ENCODE measurements at places on chromosomes 1 and 21.

GRCh38 chr1:215192306-215192705, 109.8 kb downstream of the KCNK2 start:
- no peak for DNase-seq

- no peak for DNase-seq
Measured at GRCh38 chr1:93033785-93034184, 45.3 kb upstream of the MTF2 start.

DNA sequence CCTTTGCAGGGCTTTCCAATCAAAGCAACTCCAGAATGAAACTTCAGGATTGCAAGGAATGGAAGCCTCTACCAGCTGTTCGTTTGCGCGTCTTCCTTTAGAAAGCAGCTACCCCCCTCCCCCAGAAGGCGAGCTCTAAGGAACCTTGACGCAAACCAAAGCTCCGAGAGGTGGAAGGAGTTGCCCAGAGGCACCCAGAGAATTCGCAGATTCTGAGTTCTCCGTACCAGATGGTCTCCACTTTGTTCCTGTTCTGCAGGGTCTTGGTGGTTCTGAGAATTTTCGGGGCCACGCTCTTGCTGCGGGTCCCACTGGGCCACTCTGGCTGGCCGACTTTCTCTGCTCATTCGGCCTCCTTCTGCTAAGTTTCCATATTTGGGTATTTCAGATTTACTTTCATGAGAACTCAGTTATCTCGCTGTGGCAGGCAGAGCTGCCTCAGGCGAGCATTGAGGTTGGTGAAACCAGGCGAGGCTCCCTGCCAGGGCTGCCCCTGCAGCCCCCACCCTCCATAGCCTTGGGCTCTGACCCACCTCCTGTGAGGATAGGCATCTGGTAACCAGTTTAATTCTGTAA, 801 bp downstream of the TRAF5 start:
- DNase-seq = no peak

- no peak for DNase-seq
Measured at GRCh38 chr1:70948396-70949017, 99.1 kb downstream of the PTGER3 start.

GRCh38 chr21:37294679-37295078, 27.5 kb upstream of the VPS26C start:
- no peak for DNase-seq

DNA sequence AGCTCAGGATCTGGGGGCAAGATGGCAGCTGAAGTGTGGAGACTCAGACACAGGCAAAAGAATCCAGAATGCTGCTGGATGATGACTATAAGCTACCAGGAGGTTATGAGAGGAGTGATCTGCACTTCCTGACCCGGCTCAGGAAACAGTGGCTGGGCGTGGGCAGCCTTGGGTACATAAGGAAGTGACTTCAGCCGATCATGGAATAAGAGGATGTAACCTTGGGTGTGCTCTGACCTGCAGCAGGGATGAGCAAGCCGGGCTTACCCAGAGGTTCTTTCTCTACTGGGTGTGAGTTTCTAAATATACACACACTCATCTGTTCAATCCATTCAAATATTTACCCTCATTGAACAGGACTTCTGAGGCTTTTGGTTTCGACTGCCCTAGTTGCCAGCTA, 62.7 kb downstream of the CD34 start:
- DNase-seq = no peak

DNA sequence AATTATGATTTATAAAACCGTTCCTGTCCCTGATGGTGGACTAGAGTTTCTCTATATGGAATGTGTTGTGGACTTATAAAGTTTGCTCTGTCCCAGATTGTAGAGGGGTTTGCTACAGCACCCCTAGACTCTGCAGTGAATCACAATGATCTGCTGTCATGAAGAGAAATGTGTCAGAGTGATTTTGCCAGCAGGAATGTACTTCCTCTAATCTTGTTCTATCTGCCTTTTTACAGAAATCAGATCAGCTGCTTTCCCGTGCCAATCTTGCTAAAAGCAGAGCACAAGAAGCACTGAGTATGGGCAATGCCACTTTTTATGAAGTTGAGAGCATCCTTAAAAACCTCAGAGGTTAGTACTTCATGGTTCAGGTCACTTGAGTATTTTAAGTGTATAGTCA, 52.0 kb downstream of the LAMC2 start:
- DNase-seq = no peak

DNA sequence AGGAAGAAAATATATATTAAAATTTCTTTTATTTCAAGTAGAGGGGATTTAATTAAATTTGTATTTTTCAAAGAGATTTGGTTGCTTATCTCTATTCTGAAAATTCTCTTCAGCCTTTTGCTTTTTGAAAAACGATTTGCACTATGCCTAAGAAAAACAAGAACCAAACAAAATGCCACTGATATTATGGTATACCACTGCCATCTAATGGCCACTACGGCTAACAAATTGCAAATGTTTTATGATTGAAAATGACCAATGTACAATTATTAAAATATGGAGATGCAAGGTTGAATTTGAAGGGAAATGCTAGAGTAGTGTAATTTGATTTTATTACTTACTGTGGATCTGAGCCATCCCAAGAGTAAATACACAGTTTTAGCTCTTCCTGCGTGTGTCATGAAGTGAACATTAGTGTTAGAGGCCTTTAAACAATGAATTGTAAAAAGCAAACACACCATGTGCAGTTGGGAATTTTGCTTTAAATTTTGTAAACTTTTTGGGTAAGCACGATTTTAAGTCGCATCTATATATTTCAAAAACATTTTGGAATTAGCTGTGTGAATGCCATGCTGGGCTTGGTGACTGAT, 137.4 kb upstream of the USP25 start:
- no peak for DNase-seq

DNA sequence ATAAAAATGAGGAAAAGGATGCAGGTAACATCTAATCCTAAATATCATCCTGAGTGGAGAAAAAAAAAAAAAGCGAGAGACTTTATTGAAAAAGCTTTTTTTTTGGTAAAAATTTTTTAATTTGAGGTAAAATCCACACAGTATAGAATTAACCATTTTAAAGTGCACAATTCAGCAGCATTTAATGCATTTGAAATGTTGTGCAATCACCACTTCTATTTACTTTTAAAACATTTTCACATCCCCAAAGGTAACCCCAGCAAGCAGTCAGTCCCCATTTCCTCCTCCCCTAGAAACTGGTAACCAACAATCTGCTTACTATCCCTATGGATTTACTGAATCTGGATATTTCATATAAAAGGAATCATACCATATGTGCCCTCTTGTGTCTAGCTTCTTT, 166.7 kb downstream of the TTLL7 start:
- no peak for DNase-seq

GRCh38 chr21:44710756-44711326, 531 bp downstream of the TSPEAR start:
- no peak for DNase-seq

- no peak for DNase-seq
Measured at GRCh38 chr1:215526147-215526845, 40.8 kb upstream of the KCTD3 start.

DNA sequence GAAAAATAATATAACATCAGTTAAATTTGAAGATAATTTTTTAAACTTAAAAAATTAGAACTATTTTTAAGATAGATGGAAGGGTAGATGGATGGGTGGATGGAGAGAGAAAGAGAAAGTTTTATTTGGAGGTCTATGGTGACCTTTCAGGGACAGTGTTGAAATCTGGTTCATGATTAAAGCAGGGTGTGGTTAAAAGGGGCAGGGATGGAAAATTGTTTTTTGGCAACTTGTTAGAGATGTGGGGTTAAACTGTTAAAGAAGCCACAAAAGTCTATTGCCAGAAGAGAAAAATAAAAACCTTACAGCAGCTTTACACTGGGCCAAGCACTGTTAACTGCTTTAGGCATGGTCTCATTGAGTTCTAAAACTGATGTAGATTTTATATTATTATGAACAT, 134.9 kb upstream of the GORAB start:
- DNase-seq = no peak

- no peak for DNase-seq
Measured at GRCh38 chr1:53734650-53735211, 4.2 kb downstream of the GLIS1 start.

DNA sequence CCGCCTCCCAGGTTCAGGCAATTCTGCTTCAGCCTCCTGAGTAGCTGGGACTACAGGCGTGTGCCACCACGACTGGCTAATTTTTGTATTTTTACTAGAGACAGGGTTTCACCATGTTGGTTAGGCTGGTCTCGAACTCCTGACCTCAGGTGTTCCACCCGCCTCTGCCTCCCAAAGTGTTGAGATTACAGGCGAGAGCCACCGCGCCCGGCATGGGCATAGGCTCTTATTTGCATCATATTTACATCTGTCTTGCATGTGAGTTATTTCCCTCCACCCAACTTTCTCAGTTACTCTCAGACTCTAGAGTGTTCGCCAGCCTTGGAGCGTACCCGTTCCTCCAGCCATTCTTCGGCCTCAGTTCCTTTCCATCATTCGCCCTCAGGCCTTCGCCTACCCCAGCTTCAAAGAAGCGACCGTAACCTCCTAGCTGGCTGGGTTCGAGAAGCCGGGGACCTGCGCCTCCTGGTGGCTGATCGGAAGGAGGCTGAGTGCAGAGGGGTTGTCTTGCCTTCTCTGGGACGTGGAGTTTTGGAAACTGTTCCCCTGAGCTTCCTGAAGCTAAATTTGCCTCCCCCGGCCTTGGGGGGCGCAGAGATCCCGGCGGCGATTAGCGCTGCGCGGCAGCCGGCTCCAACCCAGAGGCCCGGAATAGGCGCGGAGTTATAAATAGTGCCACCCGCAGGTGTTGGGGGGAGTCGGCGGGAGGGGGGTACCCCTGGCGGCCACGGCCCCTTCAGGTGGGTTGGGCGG, 3.6 kb upstream of the ZBTB7B start:
- DNase-seq = peak; percentile 62

DNA sequence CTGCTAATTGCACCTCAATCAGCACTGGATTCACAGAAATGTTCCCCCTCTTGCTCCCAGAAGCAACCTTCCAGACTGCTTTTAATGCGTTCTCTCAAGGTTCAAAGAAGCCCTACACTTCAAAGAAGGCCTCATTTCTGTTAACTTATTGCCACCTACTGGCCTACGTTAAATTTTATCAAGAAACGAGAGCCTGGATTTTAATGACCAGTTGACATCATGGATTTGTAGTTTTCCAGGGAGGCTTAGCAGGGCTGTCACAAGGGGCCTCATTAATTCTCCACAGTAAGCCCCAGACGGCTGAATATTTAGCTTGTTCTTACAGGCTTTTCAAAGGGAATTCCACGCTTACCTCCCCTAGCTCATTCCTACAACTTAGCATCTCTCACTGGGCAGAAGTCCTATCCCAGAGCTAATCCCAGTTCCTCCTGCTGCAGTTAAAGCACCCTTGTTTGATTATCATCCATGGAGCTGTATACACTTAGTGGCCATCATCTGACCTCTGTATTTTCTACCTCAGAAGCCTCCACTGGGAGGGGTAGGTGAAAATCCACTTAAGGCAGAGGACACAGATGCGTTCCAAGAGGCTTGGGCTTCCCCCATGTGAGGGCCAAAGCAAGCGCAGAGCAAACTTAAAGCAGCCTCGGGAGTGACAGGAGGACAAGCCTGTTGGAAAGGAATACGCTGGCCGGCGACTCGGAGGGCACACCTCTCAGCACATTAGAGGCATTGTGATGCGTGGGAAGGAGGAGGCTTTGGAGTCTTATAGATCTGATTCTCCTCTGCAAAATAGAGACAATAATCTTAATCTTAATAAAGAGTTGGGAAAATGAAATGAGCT, 32.2 kb upstream of the CYP4X1 start:
- no peak for DNase-seq

GRCh38 chr1:183466781-183467180, 5.5 kb upstream of the SMG7 start:
- no peak for DNase-seq

DNA sequence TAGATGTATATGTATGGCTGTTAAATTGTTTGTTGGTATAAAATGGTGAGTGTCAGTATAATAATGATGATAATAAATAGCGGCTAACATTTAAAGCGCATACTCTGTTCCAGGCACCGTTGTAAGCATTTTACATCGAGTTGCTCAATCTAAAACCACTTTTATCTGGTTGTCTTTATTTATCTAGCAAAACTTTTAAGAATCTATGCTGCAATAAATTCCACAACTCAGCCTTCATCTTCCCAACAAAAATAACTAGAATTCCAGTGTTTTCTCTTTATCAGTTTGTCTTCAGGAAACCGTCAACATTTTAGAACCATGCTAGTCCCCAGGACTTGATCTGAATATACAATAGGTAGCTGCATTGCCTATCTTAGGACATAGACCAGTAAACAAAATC, 19.3 kb upstream of the SLC16A1 start:
- DNase-seq = no peak

DNA sequence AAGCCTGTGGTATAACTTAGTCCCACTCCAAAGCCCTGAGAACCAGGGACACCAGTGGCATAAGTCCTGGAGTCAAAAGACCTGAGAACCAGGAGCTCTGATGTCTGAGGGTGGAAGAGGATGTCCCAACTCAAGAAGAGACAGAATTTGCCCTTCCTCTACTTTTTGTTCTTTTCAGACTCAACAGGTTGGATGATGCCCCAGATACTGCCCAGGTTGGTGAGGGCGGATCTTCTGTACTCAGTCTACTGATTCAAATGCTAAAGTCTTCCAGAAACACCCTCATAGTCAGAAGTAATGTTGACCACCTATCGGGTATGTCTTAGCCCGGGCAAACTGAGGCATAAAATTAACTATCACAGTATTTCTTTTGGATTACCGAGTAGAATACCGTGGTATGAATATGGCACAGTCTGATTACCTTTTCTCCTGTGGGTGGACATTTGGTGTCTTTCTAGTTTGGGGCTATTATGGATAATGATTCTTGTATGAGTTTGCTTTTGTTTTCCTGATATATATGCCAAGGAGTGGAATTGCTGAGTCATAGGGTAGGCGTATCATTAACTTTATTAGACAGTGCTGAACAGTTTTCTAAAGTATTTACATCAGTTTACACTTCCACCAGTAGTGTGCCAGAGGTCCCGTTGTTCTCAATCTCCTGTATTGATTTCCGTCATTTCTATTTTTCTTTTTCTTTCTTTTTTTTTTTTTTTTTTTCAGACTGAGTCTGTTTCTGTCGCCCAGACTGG, 3.2 kb upstream of the CHAF1B start:
- DNase-seq = no peak

- DNase-seq = no peak
Measured at GRCh38 chr1:46242918-46243317, 4.6 kb upstream of the RAD54L start.

GRCh38 chr1:15123270-15123669, 30.3 kb upstream of the TMEM51 start:
- DNase-seq = no peak

- no peak for DNase-seq
Measured at GRCh38 chr1:232468249-232468648, 161.7 kb downstream of the SIPA1L2 start.

GRCh38 chr1:101196668-101197067, 40.2 kb upstream of the S1PR1 start:
- no peak for DNase-seq

DNA sequence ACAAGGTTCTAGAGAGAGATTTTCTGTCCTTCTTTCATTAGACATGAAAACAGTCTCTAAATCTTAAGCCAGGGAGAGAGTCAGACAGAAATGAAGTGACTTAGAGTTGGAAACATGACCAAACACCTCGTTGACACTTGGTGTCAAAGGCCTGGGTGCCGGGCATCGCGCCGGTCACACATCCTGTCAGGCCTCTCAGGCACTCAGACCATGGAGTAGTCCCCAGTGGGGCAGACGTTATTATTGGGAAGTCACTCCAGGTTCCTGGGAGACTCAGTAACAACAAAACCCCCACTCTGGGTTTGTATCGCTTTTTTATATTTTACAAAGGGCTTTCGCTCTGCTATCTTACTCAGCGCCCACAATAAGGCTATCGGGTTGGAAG, 25.8 kb downstream of the KCNN3 start:
- DNase-seq = no peak

Measured in stimulated activated CD8-positive, alpha-beta memory T cell treated with anti-CD3 and anti-CD28 coated beads, Interleukin-7, amount 100 ng/mL, for 4 hours (primary cell).